ENCODE measurements at places on chromosomes 5 and 9.

DNA sequence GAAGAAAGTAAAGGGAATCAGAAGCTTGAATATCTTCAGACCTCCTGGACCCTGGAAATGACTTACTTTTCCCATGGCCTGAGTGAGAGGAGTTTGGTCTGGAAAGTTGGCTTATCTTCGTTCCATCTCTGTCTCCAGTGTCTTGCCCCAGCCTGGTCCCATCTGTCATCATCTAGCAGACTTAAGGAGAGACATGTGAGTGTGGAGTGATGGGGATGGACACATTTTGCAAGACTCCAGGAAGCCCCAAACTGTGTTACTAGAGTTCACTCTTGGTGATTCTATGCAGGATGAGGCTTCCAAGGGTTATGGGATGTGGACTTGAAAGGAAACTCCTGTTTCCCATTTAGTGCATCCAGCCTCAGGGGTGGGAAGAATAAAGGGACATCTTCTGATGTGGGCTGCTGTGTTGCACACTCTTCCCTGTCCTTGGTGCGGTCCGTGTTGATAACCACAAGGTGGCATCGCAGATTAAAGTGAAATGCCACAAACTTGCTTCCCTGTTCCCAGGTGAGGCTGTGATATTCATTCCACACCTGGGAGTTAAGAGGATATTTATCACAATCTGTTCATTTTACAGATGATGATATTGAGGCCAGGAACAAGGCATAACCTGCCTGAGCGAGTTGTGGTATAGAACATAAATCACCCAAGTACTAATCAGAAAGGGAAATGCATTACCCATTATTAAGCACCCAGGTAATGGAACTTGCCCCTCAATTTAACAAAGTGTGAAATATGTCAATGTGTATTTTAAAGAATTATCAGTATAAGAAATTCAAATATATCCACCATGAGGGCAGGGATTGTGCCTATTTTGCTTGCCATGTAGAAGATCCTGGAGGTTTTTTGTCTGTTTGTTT, 269.9 kb upstream of the PAPPA start:
- DNase-seq: peak; percentile 27

GRCh38 chr9:79382044-79382443, 189.7 kb upstream of the TLE4 start:
- no peak for DNase-seq

DNA sequence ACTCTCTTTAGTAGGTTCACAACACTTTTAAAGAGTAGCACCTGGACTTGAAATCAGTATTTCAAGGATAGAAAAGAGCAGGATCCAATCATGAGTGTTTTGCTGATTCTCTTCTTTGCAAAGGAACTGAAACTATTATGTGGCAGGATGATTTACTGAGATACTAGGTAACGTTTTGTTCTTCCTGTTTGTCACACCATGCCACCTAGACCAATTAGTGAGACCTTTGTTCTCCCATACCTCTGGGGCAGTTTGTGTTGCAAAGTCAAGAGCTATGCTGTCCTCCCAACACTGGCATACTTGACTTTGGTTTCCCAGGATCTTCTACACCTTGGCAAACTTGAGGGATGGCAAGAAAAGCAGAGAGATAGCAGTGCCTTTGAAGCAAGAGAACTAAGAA, 43.4 kb downstream of the PPP1R2B start:
- no peak for DNase-seq

DNA sequence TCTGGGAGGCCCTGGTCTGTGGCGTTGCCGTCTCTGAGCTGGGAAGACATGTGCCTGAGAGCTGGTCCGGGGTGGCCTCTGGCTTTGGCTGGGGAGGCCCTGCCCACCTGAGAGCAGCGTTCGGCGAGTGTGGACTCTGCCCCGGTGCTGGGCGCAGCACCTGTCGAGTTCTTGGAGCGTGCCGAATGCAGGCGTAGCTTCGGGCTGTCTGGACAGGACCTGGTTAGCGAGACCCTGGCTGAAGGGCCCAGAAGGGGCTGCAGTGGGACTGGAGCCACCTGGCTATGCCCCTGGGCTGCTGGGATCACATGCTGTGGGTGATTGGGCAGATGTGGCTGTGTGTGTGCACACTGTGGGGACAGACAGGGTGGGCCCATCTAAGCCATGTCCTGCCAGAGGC, 56.5 kb downstream of the RXRA start:
- no peak for DNase-seq

- peak; percentile 73 for DNase-seq
Measured at GRCh38 chr9:126326228-126327005, at the start of gene MVB12B. TSS of gene MVB12B (plus strand) at chr9:126326829. CDS start at chr9:126326930, 101 bp downstream.

DNA sequence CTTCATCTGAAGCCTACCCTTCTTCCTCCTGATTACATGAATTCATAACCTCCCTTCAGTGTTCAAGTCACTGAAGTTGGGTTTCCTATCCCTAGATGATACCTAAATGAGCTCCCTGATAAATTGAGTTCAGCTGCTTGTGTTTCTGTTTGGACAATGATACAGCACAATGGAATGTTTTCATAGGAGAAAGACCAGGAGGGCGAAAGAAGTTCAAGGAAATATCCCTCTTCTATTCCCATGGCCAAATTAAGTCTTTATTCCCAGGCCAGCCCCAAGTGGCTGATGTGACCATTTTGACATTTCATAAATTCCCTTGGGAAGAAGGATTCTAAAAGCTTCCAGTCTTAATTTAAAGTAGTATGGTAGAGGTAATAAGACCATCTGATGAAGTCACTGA, 555.8 kb upstream of the CLINT1 start:
- DNase-seq: no peak

DNA sequence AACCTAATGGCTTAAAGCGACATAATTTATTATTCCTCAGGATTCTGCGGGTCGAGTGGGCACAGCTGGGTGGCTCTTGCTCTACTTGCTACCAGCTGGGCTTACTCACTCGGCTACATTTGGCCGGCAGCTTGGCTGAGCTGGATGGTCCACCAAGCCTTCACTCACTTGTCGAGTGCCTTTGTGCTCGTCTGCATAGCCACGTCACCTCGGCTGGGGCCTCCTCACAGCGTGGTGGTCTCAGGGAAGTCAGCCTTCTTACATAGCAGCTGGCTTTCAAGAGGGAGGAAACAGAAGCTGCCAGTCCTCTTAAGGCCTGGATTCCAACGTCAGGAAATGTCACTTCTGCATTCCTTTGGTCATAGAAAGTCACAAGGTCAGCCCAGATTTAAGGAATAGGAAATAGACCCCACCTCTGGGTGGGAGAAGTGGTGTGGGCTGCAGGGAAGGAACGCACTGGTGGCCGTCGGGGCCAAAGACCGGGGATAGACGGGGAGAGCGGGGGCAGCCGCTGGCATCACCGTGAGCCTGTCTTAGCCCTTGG, 75.1 kb upstream of the RUFY1 start:
- DNase-seq: no peak

GRCh38 chr5:179806250-179807048, at the start of gene MGAT4B:
TSS of gene MGAT4B (minus strand) at chr5:179806866. CDS start at chr5:179806583, 283 bp downstream.
- no peak for DNase-seq

DNA sequence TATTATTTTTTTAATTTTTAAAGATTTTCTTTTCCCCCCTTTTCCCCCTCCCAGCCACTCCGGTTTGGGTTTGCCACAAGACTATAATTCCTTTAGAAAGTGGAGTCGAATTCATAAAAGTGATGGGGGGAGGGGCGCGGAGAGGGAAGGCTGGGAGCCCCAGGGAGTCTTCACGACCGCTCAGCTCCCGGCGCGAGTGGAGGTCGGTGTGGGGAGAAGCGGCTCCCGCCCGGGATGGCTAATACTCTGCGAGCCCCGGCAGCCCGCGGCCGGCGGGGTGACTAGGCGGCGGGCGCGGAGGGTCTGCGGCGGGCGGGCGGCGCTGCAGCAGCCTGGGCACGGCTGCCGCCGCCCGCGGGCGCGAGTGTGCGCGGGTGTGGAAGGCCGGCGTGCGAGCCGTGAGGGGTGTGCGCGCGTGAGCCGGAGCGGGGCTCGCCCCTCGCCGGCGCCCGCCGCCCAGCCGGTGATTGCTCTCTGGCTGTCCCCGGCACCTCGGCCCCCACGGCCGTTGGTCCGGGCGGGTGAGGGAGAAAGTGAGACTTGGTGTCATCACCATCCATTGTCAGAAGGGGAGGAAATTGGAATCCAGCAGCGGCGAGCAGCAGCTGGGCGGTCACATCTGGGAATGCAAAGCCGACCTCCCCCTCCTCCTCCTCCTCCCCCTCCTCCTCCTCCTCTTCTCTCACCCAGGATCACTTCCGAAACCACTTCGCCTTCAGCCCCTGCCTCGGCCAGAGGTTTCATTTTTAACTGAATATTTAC, at the start of gene PARP8:
PARP8 (plus strand) TSS at position 377 of the 762 bp plus-strand sequence. CDS start 459 bp downstream, outside the sequence.
- DNase-seq: peak; percentile 36

GRCh38 chr5:168211245-168211644, 80.2 kb upstream of the WWC1 start:
- DNase-seq: no peak

- no peak for DNase-seq
Measured at GRCh38 chr5:77010243-77010642, 20.0 kb upstream of the AGGF1 start.

DNA sequence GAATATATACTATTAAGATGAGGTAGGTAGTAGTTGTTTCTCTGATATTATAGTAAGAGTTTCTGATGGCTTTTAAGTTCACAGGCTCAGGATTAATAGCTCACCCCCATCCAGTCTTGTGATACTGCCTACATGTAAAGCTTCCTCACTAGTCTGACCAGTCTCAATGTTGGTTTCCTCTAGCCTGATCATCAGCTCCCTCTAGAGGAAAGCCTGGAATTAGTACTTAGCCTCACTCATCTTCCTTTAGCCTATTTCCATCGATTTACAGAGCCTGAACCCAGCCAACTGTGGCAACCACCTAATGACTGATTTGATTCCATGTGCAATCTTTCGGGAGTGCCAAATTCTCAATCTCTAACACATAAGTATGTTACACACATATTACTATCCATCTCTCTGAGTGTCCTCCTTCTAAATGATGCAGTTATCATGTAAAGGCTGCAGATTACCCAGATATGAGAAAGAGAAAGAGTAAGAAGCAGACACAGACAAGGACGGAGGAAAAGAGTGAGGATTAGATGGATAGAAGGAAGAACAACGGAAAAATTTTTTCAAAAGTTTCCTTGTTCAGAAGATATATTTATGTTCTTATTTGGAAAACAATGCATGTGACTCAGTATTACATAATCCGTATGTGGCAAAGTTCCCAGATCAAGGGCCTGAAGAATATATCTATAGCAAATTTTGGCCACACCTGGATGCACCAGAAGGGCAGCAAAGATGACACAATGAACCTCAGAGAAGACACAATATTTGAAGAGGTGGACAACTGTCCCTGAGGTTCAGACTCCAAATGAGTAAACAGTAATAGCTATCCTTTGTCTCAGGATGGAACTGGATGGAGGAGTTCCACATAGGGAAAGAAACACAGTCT, 333.7 kb downstream of the ELAVL2 start:
- no peak for DNase-seq

GRCh38 chr5:31106691-31107090, 86.8 kb upstream of the CDH6 start:
- DNase-seq: no peak

DNA sequence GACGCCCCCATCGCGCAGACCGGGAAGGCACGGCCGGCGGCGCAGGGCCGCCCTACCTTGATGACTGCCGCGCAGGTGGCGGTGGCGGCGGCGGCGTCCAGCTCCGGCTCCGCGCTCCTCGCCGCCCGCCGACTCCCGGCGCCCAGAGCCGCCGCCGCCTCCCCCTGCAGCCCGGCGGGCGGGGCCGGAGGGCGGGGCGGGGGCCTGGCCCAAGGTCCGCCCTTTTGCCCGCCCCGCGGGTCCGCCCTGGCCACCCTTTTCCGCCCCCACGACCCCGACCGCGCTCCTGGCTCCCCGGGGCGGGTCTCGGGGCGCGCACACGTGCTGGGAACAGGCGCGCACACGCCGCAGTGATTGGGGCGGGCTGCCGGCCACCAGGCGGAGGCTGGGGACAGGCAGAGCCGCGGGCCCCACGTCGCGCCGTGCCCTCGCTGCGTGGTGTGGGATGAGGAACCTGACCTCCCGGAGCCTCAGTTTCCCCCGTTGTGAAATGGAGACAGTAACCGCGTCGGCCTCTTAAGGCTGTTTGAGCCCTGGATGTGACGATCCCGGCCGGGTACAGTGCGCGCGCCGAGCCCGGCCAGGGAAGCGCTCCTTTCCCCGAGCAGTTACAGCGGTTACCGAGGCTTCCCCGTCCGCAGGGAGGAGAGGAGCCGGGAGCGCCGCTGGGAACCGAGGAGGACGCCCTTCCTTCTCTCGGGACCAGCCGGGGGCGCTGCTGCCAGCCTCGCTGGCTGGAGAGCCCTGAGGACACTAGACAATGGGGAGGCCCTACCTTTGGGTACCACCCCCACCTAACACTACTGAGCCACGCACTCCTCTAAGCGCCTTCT, at the start of gene CORO2A:
CORO2A (minus strand) TSS at position 135 of the 833 bp plus-strand sequence. CDS start 34,977 bp downstream, outside the sequence.
- DNase-seq: peak; percentile 62

- no peak for DNase-seq
Measured at GRCh38 chr5:80399526-80400239, 8.2 kb upstream of the ZFYVE16 start.

DNA sequence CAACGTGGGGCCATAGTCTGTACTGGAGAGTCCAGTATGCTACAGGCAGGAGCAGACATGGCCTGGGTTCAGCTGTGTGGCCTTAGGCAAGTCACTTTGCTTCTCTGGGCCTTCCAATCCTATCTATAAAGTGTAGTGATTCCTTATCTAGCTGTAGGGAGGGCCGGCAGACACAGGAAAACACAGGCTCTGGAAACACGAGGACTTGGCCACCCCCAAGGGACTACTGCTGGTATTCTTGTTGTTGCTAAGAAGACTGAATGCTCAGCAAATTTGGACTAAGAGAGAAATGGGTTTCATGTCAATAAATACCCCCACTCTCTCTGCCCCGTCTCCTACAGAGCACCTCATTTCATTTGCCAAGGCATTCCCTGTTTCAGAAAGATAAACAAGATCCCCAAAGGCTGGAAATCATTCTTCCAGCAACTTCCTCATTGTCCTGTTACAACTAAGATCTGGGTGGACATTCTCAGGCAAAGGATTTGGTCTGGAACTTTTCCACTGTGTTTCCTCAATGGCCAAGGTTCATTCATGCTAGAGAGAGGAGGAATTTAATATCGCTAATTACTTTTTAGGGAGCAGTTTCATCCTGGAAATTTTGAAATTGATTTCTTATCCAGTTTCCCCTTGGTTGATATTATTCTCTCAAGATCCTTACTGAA, 105.8 kb downstream of the GABBR2 start:
- DNase-seq: no peak

DNA sequence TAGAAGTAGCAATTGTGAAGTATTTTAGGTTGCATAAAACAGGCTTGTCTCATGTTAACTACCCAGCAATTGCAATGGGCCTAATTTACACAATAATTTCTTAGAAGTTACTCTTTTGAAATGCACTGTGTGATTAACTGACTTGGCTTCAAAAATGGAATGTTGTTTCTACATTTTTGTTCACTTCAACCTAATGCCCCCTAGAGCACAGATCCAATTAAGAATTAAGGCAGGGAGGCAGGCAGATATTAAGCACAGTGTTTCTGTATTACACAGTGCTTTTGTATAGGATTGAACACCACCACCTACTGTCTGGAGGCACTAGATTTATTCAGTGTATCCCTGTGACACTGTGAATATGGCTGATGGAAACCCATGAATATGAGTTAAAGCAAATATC, 302.1 kb downstream of the FBXL17 start:
- DNase-seq: no peak

DNA sequence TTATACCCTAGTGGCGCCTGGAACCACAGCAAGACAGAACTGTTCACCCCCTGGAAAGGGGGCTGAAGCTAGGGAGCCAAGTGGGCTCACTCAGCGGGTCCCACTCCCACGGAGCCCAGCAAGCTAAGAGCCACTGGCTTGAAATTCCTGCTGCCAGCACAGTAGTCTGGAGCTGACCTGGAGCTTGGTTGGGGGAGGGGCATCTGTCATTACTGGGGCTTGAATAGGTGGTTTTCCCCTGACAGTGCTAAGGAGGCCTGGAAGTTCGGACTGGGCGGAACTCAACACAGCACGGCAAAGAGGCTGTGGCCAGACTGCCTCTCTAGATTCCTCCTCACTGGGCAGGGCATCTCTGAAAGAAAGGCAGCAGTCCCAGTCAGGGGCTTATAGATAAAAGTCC, 19.5 kb downstream of the BTNL3 start:
- DNase-seq: no peak
